ENCODE measurements at places on chromosomes 2 and 18. TPM values are rescaled to one million over a fixed set of nuclear protein-coding genes. Genes with fewer than 3 reads are reported as not detected.

GRCh38 chr18:9389706-9390105 is 55.1 kb downstream of the TWSG1 start:
- H3K4me1 ChIP-seq: peaks cover 2% of the 10 kb centered on the region
- H3K36me3 ChIP-seq: peaks cover 32% of the 10 kb centered on the region
- no peak for DNase-seq
- H3K27ac ChIP-seq: no peak overlapping the region

GRCh38 chr2:99279969-99280695 is 20.9 kb downstream of the LYG1 start:
- no peak for DNase-seq
- peaks cover 11% of the 10 kb centered on the region for H3K36me3 ChIP-seq
- no peaks in the 10 kb centered on the region for H3K4me1 ChIP-seq
- no peak overlapping the region for H3K4me3 ChIP-seq

CNGA3 gene
- 5.3 TPM for total RNA-seq

- DNase-seq: no peak
- H3K4me1 ChIP-seq: peaks cover 1% of the 10 kb centered on the region
- peaks cover 4% of the 10 kb centered on the region for H3K36me3 ChIP-seq
- H3K27me3 ChIP-seq: no peaks in the 10 kb centered on the region
- H3K4me3 ChIP-seq: no peak overlapping the region
- H3K27ac ChIP-seq: no peak overlapping the region
These were observed 29.8 kb downstream of the EPC2 start for GRCh38 chr2:148674063-148675020.

Data from progenitor cell of endocrine pancreas (in vitro differentiated cells).